ENCODE measurements at places on chromosomes 1 and 21. TPM values are rescaled to one million over a fixed set of nuclear protein-coding genes. Genes with fewer than 3 reads are reported as not detected.

DNA sequence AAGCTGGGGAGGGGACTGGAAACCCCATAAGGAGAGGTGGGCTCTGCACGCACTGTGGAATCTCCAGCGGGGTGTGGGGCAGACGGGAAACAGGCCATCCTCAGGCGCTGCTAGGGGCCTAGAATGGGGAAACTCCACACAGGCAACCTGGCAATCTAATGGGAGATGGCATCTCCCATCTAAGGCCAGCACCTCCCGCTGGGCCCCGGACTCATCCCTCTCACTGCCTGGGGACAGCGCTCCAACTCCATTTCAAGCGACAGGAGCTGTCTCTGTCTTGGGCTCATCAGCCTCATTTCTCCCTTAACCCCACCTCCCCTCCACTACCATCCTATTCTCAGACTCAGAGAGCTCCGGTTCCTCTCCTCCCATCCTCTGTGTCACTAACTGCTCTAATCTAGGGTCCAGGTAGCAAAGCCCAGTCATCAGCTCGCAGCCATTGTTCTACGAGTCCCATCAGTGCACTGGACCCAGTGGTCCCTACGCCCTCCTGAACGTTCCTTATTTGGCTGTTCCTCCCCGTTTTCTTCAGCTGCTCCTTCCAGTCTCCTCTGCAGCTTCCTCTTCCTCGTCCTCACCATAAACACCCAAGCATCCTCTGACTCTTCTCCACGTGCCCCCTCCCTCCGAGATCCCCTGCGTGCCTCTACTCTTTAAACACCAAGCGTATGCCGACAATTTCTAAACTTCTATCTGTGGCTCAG lies 93.4 kb upstream of the CASZ1 start:
- DNase-seq = no peak

DNA sequence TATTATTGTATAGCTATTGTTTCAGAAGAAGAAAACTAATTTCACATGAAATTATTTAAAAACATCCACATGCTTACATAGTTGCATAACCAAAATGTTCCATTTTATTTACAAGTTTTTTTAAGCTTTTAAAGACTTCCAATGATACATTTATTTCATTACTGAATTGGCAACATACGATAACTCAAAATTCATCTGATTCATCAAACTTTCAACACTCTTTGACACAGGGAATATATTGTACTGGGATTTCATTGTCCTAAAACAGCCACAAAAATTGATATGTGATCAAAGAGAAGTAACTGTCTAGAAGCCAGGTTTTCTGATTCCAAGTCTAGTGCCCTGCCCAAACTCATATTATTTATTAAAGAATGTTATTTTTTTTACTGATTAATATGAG lies 131.4 kb upstream of the USP24 start:
- DNase-seq = no peak

DNA sequence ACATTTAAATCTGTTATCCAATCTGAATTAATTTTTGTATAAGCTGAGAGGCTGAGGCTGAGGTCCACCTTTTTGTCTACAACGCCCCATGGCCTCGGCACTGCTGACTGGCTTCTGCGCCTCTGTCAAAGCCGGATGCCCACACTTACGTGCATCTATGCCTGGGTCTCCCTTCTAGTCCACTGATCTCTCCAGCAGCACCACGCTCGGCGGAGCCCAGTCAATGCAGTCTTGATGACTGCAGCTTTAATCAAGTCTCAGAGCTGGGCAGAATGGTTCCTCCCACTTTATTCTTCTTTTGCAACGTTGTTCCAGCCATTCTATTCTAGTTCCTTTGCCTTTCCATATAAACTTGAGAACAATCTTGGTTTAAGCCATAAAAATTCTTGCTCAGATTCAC lies 9.4 kb downstream of the PRDM15 start:
- no peak for DNase-seq

- DNase-seq = no peak
Observed at GRCh38 chr1:47821760-47822159, 175.4 kb downstream of the TRABD2B start.

Gene GBP4
- 0.60 TPM for total RNA-seq

- DNase-seq = peak; percentile 32
Observed at GRCh38 chr1:216531263-216532239, 108.3 kb upstream of the USH2A start.

Gene PITHD1
- 42.3 TPM for total RNA-seq

DNA sequence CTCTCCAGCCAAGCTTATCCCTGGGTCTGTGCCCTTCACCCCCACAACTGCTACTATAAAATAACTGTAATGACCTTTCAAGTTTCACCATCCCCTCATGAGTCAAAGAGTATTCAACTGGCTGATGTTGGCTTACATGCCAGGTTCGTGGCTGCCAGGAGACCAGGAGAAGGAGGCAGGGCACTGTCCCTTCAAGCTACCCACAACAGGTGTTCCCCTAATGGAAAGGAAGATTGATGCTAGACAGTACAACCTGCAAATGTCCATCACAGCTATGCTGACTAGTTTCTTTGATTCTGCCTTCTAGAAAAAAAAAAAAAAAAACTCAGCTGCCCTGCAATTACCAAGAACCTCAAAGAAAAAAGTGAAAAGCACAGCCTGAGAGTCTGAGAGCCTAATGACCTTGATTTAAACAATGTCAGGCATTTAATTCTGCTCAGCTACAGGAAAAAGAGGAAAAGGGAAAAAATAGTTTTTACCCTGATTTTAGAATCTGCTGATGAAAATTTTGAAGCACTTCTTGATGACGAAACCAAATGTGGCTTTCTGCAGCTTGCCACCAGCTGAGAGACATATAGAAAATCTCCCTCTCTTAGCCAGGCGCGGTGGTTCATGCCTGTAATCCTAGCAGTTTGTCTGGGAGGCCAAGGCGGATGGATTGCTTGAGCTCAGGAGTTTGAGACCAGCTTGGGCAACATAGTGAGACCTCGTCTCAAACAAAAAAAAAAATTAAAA lies 82.7 kb upstream of the ROR1 start:
- no peak for DNase-seq

Gene TMEM79
- total RNA-seq = 2.4 TPM

DNA sequence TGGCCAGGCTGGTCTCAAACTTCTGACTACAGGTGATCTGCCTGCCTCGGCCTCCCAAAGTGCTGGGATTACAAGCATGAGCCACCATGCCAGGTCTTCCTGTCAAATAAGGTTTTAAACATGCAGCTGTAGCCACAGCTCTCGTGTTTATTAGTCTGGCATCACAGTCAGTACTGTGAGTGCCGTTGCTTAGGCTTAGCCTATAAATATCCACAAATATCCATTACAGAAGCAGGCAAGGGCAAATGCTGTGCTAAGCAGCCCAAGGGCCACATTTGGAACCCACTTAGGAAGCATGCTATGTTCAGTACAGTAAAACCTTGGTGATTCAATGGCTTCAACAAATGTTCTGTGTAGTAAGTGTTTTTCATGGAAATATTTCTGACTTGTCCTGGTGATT lies 75.9 kb downstream of the KIF1B start:
- no peak for DNase-seq

- DNase-seq = peak; percentile 76
Observed at GRCh38 chr1:24047110-24047477, 64.8 kb downstream of the MYOM3 start.
